Esophagus squamous epithelium (tissue), 5 donors: ENCODE measurements at places on chromosomes 12 and 14.

DNA sequence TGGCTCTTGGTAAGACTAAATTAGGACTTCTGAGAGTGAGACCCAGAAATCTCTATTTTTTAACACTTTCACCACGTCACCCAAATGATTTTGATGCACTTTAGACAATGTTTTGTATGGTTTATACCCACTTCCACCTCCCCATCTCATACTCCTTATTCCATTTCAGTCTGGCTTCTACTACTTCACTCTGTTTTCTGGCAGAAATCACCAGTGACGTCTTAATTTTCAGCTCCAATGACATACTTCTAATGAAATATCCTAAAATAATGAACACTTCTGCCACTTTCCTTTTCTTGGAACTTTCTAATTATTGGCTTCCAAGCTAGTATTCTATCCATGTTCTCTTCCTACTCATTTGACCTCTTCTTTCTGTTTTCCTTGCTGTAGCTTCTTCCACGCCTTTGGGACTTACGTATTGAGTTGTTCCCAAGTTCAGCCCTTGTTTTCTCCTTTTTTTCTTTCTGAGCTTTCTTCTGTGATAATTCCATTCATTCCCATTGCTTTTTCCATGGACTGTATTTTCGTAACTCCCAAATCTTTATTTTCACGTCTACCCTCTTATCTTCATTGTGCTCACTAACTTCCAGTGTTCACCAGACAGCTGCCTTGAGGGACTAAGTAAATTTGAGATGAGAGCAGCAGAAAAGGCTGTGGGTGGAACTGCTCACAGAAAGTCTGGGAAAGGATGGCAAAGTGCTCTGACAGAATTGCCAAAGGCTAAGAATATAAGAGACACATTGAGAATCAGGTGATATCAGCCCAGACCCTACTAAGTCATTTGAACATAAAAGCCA is 115.8 kb downstream of the CAPZA3 start:
- DNase-seq, result no peak

GRCh38 chr12:30603129-30603528 is 92.5 kb downstream of the IPO8 start:
- no peak for DNase-seq

GRCh38 chr14:49766839-49767238 is 1.1 kb upstream of the KLHDC2 start:
- DNase-seq, result no peak

- no peak for DNase-seq
Measured at GRCh38 chr12:100721169-100721568, 73.4 kb upstream of the ANO4 start.

DNA sequence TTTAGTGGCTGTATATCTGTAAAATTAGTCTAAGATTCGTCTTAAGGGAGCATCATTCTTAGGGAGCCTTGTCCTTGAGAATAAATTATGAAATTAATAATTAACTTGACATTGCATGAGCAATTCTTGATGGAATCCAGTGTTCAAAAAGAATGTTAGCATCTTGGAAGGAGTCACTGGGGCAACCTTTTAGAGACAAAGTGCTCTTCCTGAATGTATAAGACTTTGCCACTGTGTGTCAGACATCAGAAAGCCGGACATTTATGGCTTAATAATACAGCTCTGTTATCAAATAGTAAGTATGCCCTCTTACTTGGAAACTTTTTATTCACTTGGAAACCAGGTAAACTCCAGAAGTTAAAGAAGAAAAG is 83.3 kb downstream of the CCER1 start:
- no peak for DNase-seq

DNA sequence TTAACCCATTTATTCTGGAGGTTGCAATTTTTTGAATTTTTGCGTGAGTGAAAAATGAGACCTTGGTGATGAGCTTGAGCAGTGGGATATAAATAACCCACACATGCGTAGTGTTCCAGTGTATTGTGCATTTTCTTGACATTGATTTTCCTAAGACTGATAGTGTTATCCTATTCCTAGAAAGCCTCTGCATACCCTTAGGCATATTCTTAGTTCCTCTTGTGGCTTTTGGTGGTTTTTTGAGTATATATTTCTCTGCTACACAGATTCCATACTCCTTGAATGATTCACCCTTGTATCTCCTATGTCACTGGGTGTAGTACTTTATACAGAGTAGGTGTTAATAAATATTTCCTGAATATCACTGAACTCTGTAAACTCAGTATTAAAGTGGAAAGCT is 363.4 kb upstream of the PDE3A start:
- no peak for DNase-seq

DNA sequence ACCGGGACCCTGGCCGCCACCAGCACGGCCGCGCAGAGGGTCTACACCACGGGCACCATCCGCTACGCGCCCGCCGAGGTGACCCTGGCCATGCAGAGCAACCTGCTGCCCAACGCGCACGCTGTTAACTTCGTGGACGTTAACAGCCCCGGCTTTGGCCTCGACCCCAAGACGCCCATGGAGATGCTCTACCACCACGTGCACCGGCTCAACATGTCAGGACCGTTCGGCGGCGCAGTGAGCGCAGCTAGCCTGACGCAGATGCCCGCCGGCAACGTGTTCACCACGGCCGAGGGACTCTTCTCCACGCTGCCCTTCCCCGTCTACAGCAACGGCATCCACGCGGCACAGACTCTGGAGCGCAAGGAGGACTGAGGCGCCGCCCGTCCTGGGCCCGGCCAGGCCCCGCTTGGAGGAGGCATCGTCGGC is 150.1 kb downstream of the EGLN3 start:
- no peak for DNase-seq
